ENCODE measurements at places on chromosomes 12 and 14.

DNA sequence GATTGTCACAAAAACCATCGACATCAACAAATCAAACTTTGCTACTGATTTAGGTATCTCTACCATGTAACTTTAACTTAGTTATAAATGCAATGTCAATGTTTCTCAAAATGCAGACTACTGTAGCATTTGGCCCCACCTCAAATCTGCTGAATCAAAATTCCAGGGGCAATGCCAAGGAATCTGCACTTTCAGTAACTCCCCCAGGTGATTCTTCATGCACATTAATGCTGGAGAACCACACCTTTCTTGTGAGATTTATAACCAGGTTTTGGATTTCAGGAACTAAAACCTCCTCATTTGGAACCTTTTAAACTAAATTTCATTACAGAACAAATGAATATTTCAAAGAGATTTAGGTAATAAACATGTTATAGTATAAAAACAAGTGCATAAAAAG, 4.9 kb downstream of the ATP2B1 start:
- DNase-seq, result no peak
- peaks cover 39% of the 10 kb centered on the region for H3K4me1 ChIP-seq
- H3K27ac ChIP-seq, result peak overlapping the region; percentile 6
- H3K4me3 ChIP-seq, result no peak overlapping the region

- DNase-seq, result no peak
- peak overlapping the region; percentile 4 for H3K4me3 ChIP-seq
- no peaks in the 10 kb centered on the region for H3K36me3 ChIP-seq
- H3K27ac ChIP-seq, result peak overlapping the region; percentile 70
- no peaks in the 10 kb centered on the region for H3K27me3 ChIP-seq
- H3K4me1 ChIP-seq, result peaks cover 63% of the 10 kb centered on the region
Observed at GRCh38 chr14:69629225-69630127, 18.1 kb downstream of the SUSD6 start.

- H3K36me3 ChIP-seq, result no peaks in the 10 kb centered on the region
- peaks cover 3% of the 10 kb centered on the region for H3K27me3 ChIP-seq
- H3K4me1 ChIP-seq, result peaks cover 17% of the 10 kb centered on the region
- H3K27ac ChIP-seq, result no peak overlapping the region
- DNase-seq, result no peak
Observed at GRCh38 chr12:96094201-96094600, 58.8 kb upstream of the LTA4H start.

GRCh38 chr12:116529686-116530085, 29.5 kb upstream of the MAP1LC3B2 start:
- no peak for DNase-seq
- no peak overlapping the region for H3K27ac ChIP-seq
- H3K4me1 ChIP-seq, result peaks cover 26% of the 10 kb centered on the region
- no peak overlapping the region for H3K4me3 ChIP-seq
- H3K27me3 ChIP-seq, result peaks cover 12% of the 10 kb centered on the region
- H3K36me3 ChIP-seq, result no peaks in the 10 kb centered on the region
